ENCODE measurements at places on chromosomes 16 and 17.

GRCh38 chr17:3593384-3593783, 15.8 kb downstream of the TRPV1 start:
- DNase-seq = no peak

GRCh38 chr16:14529010-14529669, 100.9 kb downstream of the PARN start:
- DNase-seq = peak; percentile 75

DNA sequence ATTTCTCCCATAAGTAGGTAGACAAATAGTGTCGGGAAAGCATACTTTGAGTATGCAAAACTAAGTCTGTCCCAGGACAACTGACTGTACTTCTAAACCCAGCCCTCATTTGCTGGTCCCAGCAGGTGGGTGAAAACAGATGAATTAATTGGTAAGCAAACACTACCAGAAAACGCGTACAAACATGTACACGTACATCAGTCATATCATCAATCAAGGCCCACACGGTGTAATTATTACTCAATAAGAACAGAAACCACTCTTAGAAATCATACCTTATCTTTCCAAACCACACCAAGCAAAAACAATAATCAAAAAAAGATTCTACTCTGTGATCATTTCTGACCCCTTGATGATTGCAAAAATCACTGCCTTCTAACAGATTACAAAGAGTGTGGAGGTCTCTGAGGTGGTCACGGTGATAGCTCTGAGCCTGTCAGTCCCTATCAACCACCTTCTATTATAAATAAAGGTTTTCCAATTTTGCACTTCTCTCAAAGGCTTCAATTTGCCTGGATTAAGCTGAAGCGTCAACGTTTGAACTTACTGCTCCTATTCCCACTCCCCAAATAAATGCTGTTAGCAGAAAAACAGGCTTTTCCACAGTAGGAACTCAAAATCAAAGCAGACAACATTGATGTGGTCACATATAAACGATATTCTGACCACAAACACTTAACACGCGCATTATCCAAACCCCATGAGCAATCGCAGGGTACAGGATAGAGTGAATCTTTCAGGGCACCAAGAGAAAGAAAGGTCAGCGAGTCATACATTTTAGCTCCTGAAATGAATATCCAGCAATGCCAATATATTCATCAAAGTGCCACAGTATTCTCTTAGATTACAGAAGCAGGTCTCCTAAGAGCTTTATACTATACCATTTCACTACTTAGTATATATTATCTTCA, 211.9 kb downstream of the STX8 start:
- DNase-seq = no peak

DNA sequence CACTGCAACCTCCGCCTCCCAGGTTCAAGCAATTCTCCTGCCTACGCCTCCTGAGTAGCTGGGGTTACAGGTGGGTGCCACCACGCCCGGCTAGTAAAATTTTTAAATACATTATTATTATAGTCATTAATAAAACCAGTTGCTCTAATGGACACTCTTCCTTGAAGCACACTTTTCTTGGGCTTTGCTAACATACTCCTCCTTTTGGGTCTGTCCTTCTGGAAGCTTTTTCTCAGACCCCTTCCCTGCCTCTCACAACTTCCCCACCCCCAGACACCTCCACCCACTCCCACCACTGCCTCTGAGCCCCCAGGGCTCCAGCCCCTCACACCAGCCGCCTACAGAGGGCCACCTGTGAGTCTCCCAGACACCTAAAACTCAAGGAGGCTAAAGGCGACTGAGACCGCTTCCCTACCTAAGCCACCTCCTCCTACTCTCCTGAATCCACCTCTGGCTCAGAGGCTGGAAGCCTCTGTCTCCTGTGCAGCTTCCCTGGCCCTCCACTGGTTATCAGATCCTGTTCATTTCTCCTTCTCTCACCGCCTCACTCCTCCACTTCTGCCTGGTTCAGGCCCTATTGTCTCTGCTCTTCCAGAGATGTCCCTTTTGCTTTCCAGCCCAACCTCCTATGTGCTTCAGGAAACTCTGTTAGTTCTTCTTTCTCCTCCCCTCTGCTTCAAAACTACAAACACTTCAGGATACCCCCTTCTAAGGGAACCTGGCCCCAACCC, 2.1 kb upstream of the CUEDC1 start:
- DNase-seq = no peak

- DNase-seq = no peak
Observed at GRCh38 chr16:57367116-57367752, 5.1 kb upstream of the CX3CL1 start.

- DNase-seq = no peak
Observed at GRCh38 chr17:1177016-1177700, 2.6 kb downstream of the ABR start.

DNA sequence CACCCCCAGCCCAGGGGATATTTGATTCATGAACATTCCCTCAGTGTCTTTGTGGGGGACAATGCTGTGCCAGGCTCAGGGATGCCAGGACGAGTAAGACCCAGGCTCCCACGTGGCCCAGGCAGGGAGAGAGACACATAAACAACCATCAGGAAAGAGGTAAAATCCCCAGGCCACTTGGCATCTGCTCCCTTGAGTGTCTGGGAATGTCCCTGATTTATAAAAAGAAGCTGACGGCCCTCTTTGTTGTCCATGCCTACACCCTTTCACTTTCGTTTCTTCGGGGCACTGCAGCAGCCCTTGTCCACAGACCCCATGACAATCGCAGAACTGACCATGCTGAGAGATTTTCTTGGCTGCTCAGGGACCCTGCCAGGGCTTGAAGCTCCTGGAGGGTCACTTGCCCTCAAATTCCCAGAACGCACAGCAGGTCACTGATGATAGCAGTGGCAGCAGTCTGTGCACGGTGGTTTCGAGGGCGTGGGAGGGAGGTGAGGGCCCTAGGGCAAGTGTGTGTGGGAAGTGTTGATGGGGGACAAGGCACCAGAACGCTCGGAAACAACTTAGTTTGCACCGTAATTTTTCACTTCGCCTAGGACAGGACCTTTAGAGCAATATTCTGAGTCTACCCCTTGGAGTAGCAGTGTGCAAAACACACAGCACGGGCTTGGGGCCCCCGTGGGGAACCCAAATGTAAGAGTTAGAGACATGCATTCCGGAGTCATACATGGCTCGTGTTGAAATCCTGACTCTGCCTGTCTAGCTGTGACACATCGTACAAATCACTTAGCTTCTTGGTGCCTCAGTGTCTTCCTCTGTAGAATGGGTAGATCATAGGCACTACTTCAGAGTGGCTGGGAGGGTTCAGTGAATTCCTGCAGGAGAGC, 4.7 kb downstream of the NOD2 start:
- no peak for DNase-seq

All from NCI-H2029 treated with DMSO at 0.1 percent for 48 hours (cell line).